SK-N-MC (cell line): ENCODE measurements at places on chromosomes 5 and 9.

- no peak for DNase-seq
Measured at GRCh38 chr5:8470489-8470888, 601.5 kb downstream of the MTRR start.

DNA sequence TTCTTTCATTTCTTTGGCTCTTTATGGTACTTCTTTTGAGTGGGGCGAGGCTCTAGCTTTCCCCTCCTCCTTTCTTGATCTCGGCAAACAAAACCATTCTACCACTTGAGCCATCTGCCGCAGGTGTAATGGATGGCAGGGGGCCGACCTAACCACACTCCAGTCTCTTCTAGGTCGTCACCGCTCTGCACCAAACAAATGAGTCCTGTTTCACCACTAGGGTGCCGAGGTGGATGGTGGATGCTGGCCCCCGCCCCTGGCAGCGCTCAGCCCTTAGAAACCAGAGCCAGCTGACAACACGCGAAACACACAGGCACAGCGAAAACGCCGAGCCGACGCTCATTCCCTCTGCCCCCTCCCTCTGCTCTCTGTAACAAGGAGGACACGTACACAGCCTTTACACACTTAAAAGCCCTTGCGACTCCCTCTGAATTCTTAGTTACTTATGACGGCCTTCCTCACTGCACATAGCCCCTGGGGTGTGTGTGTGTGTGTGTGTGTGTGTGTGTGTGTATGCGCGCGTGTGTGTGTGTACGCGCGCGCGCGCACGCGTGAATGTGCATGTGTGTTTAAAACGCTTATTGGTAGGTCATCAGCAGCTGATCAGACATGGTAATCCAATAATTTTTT, 199.4 kb downstream of the MEF2C start:
- DNase-seq: no peak

DNA sequence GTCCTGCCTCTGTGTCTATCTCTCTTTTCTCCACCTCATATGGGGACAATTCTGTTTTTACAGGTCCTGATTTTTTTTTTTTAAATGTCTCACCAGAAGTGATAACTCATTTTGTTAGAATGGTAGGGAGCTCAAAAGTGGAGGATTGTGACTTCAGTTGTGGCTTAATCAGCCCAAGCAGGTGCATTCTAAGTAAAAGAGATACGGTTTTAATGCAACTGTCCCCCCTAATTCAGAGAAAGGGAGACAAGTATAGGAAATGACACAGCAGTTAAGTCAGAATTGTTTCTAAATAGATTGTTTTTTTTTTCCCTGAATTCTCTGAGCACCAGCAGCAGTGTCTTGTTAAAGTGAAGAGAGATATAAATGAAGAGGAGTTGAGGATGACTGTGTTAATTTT, 24.5 kb downstream of the MAST4 start:
- no peak for DNase-seq

- no peak for DNase-seq
Measured at GRCh38 chr5:179841621-179842020, 17.0 kb downstream of the MRNIP start.
